ENCODE measurements at places on chromosomes 12 and 14.

DNA sequence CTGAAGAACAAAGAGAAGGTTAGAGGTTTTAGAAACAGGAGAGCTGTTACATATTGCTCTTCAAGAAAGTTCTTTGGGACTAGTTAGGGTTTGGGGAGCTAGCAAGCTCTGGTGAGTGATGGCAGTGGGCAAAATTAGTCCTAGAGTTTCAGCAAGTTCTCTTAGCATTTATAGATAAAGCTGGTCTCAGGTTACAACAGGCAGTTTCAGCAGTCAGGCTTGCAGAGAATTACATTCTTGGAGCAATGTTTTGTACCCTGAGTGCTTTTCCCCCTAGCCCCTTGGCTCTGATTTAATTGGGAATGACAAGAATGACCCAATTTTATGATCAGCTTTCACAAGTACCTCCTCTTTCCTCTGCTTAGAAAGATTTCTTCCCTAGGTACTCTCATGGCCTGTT lies 21.4 kb upstream of the EID3 start:
- no peak for DNase-seq

GRCh38 chr14:97267509-97267908 lies 470.3 kb downstream of the VRK1 start:
- peak; percentile 73 for DNase-seq

GRCh38 chr12:66002812-66003211 lies 127.7 kb downstream of the LLPH start:
- no peak for DNase-seq

GRCh38 chr12:125187148-125187745 lies 122.0 kb downstream of the AACS start:
- no peak for DNase-seq

GRCh38 chr12:23039834-23040233 lies 414.9 kb downstream of the ETNK1 start:
- DNase-seq: no peak

DNA sequence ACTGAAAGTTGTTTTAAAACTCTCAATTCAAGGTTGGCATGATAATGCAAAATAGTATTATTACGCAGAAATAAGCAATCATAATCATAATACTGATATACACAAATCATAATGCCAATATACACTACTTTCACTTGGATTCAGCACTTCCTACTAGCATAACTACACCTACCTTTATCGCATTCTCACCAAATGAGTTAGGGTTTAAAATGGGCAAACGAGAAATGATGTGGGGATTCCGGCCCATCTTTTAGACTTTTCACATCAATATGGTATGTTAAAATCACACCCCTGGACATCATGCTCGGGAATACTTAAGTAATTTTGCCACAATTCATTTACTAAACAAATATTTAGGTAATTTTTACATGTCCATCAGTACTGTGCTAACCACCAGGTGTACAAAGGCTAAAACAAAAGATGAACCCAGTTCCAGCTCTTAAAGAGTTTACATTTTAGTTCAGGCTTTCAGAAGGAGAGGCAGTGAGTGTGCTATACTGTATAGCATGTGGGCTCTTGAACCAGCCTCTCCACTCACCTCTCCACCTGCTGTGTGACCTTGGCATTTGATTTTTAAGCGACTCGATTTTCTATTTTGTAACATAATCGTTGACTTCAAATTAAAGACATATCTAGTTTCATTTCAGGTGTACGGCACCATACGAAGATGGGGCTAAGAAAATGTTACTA lies 1.1 kb upstream of the USP15 start:
- peak; percentile 46 for DNase-seq

DNA sequence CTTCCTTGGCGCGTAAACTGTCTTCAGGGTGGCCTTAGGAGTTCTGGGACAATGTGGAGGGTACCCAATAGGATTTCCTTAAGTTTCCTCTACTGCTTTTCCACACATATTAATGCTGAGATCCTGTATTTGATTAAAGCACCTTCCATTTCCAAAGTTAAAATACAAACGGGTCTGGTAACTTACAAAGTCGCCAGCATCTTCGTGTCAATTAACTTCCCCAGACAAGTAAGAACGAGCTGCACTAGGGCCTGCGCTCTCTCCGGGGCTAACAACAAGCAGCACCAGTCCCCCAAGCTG lies 130.9 kb downstream of the NDUFA12 start:
- no peak for DNase-seq

- no peak for DNase-seq
Measured at GRCh38 chr14:33257796-33258195, 319.1 kb downstream of the NPAS3 start.

DNA sequence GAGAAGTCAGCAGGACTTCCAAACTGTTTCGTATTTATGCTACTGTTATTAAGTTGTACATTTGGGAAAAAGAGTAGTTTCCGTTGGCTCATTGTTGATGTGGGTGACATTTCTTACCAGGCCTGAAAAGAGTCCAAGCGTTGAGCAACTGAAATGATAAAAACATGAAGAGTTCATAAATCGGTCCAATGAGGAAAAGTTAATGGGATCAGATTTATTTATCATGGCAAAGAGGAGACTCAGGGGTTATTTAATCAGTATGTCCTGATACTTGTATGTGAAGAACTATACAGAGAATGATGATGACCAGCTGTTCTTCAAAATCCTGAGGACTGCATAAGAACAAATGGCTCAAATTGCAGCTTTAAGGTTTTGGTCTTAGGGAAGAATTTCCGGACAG lies 7.7 kb downstream of the VRK1 start:
- DNase-seq: no peak

DNA sequence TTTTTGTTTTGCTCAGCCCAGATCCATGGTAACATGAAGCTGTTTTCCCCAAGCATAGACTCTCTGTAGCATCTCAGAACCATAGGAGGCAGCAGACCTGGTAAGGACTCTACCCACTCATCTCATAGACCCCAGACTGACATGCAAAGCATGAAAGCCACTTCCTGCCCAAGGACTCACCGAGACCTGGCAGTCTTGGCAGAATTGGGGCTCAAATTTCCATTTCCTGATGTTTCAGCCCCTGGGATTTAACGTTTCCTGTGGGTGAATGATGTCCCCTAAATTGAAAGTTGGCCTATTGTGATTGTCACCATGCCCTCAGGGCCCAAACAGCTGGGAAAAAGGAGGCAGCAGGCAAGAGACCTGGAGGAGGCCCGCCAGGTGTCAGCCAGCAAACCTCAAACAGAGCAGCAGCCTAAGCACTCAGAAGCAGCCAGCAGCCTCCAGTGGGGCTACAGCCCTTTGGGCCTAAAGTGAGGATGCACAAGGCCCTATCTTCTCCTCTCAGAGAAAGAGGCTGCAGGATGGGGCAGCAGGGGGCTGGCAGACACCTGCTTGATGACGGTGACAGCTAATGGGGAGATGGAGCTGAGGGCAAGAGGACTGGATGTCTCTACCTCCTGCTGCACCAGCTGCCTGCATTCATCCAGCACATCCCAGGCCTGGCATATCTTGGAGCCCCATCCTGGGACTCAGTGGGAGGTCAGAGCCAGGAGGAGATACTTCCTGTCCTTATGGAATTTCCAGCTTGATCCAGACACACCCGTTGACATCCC lies 8.5 kb downstream of the KRT85 start:
- no peak for DNase-seq

GRCh38 chr14:35113308-35113950 lies 8.4 kb downstream of the PPP2R3C start:
- no peak for DNase-seq

DNA sequence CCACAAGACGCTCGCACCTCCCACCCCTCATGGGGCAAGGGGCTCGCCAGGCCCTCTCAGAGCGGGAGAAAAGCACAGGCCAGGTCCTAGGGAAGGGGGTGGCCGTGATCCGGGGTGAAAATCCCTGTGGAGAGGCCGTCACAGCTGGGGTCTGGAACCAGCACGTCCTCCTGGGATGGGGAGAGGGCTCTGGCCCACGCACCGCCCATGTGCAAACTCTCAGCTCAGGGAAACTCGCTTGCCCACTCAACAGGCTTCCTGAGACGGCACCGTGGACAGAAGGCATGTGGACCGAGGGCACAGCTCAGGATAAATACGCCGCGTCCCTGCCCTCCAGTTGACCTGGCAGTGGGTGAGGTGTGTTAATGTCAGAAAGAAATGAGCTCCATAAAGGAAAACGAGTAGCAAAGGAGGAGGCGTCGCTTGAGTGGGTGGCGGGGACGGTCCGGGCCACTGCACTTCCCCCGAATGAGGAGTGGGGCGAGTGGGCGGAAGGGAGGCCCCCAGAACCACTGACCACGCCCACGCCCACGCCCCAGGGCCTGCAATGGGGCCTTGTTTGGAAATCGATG lies 57.6 kb upstream of the GALNT9 start:
- no peak for DNase-seq

DNA sequence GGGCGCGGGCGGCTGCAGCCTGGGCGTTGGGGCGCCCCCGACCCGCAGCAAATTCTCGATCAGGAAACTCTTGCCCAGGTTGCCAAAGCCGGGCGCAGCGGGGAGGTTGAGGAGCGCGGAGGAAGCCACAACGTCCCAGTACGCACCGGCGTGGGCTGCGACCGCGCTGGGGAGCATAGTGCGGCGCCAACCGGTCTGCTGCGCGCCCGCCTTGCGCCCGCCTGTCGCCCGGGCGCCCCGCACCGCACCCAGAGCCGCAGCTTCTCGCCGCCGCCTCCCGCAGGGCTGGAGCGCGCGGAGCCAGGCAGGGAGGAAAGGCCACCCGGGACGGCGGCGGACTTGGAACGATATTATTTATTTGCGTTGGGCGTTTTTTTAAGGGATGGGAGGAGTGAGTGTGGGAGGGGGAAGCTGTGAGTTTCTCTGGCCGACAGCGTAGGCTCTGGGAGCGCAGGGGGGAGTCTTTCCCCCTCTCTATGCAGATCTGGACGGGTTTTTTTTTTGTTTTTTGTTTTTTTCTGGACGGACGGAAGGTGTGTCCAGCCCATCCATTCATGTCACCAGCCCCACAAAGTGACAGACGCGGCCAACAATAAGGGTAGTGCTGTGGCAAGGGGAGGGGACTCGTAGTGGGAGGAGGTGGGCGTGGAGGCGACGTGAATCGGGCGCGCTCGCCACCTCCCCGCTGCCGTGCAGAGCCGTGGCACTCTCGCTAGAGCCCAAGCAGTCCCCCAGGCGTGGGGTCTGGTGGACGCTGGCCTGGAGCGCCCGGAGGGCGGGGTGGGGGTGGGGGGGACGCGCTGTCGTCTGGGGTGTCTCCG lies at the start of gene DBX2:
Gene DBX2 (minus strand): TSS at position 349 of the 821 bp plus-strand sequence. CDS start 172 bp downstream, at position 177.
- peak; percentile 55 for DNase-seq

DNA sequence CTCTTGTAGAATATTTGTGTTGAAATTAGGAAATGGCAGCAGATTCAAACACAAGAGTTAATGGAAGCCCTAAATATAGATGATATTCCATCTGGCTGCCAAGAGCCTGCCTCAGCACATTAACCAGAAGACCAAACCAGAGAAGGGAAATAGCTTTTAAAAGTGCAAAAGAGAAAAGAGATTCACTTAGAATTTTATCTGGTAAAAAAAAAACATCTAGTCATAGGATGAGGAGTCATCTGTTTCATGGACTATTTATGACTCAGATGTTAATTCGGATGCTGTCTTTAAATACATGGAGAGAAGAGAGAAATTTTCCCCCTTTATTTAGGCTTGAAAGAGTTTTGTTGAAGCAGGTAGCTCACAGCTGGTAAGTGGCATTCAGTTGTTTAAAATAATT lies 201.6 kb upstream of the NUDT4 start:
- no peak for DNase-seq

GRCh38 chr12:17810399-17810798 lies 279.6 kb downstream of the RERGL start:
- peak; percentile 46 for DNase-seq

DNA sequence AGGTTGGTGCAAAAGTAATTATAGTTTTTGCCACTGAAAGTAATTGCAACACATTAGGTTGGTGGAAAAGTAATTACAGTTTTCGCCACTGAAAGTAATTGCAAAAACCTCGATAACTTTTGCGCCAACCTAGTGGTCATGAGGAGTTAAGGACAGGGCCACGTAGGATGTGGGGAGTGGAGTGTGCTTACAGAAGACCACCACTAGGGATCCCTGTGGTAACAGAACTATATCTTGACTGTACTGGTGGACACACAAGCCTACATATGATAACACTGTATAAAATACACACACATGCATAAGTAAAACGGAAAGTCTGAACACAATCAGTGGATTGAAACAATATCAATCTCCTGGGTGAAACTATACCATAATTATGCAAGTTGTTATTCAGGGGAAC lies 187.4 kb upstream of the ABCD2 start:
- DNase-seq: no peak

GRCh38 chr14:104262515-104263514 lies 124.4 kb downstream of the KIF26A start:
- DNase-seq: no peak

DNA sequence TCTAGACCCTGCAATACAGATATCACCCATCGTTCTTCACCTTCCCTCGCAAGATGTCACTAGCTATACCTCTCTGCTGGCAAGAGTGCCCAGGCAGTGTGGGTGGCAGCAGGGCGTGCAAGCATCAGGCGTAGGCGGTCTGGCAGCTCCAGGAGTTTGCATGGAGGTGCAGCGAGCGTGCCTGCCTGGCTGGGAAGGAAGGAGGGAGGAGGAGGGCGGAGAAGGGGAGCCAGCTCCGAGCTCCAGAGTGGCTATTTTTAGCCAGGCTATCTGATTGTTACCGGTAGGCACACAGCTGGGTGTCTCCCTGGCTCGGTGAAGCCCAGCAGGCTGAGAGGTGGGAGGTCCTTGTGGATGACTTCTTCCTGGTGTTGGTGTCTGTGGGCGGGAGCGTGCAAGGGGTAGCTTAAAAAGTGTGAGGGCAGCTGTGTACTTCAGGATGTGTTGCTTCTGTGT lies 6.2 kb downstream of the FOXJ2 start:
- DNase-seq: peak; percentile 89

- no peak for DNase-seq
Measured at GRCh38 chr12:121093487-121093891, 39.2 kb upstream of the P2RX7 start.

- peak; percentile 33 for DNase-seq
Measured at GRCh38 chr12:21989819-21990412, 48.7 kb upstream of the ABCC9 start.

- no peak for DNase-seq
Measured at GRCh38 chr12:51098611-51099010, 15.2 kb upstream of the CSRNP2 start.

DNA sequence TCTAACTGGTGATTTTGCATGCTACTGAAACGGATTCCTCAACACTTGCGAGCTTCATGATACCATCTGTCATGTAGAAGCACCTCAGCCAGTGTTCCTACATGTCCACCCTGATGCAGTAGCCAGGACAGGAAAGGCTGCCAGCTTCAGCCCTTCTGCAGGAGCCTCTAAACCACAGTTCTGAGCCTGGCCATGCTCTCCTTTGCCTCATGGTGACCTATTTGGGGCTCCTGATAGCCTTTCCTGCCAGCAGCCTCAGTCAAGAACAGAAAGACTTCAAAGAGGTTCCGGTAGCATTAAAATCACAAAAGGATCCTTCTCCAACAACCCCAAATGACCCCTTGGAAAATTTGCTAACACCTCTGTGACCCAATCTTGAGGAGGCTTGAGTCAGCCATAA lies 96.0 kb downstream of the CNTN1 start:
- no peak for DNase-seq

DNA sequence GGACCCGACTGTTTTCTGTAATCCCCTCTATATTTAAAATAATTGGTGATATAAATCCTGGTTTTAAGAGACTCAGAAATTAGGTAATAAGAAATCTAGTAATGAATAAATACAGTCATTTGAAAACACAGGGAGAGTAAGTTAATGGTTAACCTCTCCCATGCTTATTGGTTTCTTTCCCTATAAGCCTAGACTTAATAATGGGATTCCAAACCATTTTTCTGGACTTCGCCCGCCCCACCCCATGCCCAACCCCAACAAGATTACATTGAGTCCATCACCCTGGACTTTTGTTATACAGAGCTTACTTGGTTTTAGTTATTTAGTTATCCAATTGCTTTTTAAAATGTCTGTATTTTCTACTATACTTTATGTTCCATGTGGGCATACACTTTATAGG lies 98.7 kb downstream of the WIF1 start:
- DNase-seq: no peak

- no peak for DNase-seq
Measured at GRCh38 chr12:65656156-65656882, 168.0 kb upstream of the HMGA2 start.
